ENCODE measurements at places on chromosomes 11 and 22. TPM values are rescaled to one million over a fixed set of nuclear protein-coding genes. Genes with fewer than 3 reads are reported as not detected.

MRGPRF gene
- total RNA-seq: 0.23 TPM

DNA sequence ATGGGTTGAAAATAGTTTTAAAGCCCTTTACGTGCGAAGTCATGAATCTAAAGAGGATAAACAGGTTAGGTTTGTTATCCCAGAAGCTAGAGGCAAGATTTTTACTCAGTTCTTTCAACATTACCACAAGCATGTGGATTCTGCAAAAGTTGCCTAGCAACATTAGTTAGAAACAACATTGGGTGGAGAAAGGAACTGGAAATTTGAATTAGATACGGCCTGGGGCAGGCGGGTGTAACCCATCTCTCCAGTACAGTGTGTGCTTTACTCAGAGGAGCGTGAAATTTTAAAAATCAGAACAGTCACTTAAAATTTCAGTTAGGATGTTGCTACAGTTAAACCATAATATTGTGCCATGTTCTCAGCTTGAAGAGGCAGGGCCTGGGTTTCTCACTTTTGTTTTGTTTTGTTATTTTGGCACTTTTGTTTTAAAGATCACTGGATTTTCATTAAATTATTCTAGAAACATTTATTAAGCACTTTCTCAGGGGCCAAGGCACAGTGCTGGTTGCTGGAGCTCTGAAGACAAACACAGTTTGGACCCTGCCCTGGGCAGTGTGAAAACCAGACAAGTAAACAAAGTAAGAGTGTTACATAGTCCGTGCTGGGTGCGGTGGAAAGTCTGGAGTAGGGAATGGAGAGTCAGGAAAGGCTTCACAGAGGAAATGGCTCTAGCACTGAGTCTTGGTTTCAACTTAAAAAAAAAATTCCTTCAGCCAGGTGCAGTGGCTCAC lies 4.4 kb upstream of the WEE1 start:
- H3K27ac ChIP-seq: peak overlapping the region; percentile 91
- H3K4me3 ChIP-seq: peak overlapping the region; percentile 52
- H3K36me3 ChIP-seq: no peaks in the 10 kb centered on the region
- H3K4me1 ChIP-seq: peaks cover 48% of the 10 kb centered on the region
- no peak for DNase-seq
- no peaks in the 10 kb centered on the region for H3K27me3 ChIP-seq

GGT5 gene
- 0.56 TPM for total RNA-seq

CASP5 gene
- total RNA-seq: not detected

DNA sequence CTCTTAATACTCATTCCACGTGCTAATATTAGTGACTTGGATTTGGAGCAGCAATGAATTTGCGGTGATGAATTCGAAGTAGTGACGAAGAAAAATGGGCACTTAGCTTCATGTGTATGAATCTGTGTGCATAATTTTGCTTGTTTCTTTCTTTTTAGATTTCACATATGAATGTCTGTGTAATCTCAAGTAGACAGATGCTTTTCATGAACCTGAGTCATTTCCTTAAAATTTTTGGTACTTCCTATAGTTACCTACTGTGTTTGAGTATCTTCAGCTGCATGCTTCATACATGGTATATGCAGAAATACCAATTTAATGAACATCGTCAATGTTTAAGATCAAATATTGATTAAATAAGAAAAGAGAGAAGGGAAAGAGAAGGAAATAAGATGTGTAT lies 540.2 kb downstream of the RAB38 start:
- no peaks in the 10 kb centered on the region for H3K36me3 ChIP-seq
- no peak for DNase-seq
- peaks cover 27% of the 10 kb centered on the region for H3K4me1 ChIP-seq
- H3K27ac ChIP-seq: no peak overlapping the region
- no peak overlapping the region for H3K4me3 ChIP-seq
- H3K27me3 ChIP-seq: no peaks in the 10 kb centered on the region

GRCh38 chr11:130592056-130592455 lies 143.6 kb downstream of the ADAMTS15 start:
- H3K27me3 ChIP-seq: no peaks in the 10 kb centered on the region
- DNase-seq: no peak
- no peak overlapping the region for H3K4me3 ChIP-seq
- peaks cover 2% of the 10 kb centered on the region for H3K36me3 ChIP-seq

DNA sequence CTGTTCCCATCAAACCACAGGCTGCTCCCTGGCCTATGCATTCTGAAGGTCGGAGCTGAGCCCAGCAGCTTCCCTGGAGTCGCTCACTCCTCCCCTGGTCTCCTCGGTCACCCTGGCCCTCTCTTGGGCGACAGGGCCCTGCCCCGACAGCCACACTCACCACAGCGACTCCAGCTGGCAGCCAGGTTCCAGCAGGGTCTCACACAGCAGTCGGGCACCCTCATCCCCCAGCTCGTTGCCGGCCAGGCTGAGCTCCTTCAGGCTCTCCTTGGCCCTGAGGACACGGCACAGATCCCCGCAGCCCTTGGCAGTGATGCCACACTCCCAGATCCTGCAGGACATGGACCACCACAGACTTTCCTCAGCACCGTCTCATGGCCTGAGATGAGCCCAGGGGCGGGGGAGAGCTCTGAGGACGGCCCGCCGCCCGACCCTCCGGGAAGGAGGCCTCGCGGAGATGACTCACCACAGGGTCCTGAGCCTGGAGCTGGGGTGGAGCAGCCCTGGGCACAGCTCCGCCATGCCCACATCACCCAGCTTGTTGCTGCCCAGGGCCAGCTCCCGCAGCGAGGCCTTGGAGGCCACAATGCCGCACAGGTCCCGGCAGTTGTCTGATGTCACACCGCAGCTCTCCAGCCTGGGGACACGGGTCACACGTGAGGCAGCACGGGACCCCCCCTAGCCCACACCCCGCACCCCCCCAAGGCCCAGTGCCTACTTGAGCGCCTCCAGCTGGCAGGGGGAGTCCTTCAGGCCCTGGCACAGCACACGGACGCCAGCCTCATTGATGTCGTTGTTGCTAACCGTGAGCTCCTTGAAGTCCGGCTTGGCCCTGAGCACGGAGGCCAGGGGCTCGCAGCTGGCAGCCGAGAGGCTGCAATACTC lies 8.5 kb downstream of the RNH1 start:
- H3K27ac ChIP-seq: no peak overlapping the region
- H3K4me3 ChIP-seq: no peak overlapping the region
- peaks cover 27% of the 10 kb centered on the region for H3K36me3 ChIP-seq

ARHGEF17 gene
- 55.7 TPM for total RNA-seq

DNA sequence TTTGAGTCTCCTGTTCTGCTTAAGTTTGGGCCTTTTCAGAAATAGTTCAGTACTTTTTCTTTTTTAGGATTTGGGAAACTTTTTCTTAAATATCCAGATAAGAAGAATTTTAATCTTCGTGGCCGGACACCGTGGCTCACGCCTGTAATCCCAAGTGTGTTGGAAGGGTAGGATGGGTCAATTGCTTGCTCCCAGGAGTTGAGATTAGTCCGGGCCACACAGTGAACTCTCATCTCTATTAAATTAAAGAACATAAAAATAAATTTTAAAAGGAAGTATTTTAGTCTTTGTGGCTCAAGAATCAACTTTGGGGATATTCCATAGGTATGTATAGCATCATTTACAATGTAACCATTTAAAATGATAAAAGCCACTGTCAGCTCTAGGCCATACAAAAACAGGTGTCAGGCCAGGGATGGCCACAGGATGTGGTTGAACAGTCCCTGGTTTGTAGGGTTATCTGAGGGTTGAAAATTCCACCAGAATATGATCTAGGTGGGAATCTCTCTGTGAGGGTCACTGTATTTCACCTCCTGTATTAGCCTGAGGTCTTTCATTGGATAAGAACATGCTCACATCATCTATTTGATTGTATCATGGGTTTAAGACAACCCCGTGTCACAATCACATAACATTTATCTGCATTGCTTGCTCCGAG lies 115.6 kb downstream of the GGTLC2 start:
- no peak overlapping the region for H3K4me3 ChIP-seq
- no peak overlapping the region for H3K27ac ChIP-seq
- no peaks in the 10 kb centered on the region for H3K36me3 ChIP-seq
- H3K4me1 ChIP-seq: no peaks in the 10 kb centered on the region
- DNase-seq: no peak
